ENCODE measurements at places on chromosomes 6 and 20. TPM values are rescaled to one million over a fixed set of nuclear protein-coding genes. Genes with fewer than 3 reads are reported as not detected.

The CLPSL2 gene
- total RNA-seq: not detected

GRCh38 chr6:28945349-28945748, 21.6 kb upstream of the TRIM27 start:
- no peak overlapping the region for H3K4me3 ChIP-seq
- no peak overlapping the region for H3K27ac ChIP-seq
- no peak for DNase-seq
- no peaks in the 10 kb centered on the region for H3K4me1 ChIP-seq

- peaks cover 28% of the 10 kb centered on the region for H3K36me3 ChIP-seq
- no peak for DNase-seq
- no peak overlapping the region for H3K4me3 ChIP-seq
Observed at GRCh38 chr6:33577106-33577535, 3.0 kb downstream of the BAK1 start.

The SLC16A10 gene
- total RNA-seq: not detected

The WFDC10B gene
- total RNA-seq: not detected

The DZANK1 gene
- 0.83 TPM for total RNA-seq

- H3K36me3 ChIP-seq: no peaks in the 10 kb centered on the region
- DNase-seq: no peak
- H3K4me3 ChIP-seq: no peak overlapping the region
Observed at GRCh38 chr6:34513646-34514045, 42.5 kb downstream of the SPDEF start.

GRCh38 chr6:25489399-25489798, 162.6 kb upstream of the SCGN start:
- no peaks in the 10 kb centered on the region for H3K36me3 ChIP-seq
- H3K27me3 ChIP-seq: no peaks in the 10 kb centered on the region
- no peak overlapping the region for H3K27ac ChIP-seq
- H3K4me3 ChIP-seq: no peak overlapping the region

DNA sequence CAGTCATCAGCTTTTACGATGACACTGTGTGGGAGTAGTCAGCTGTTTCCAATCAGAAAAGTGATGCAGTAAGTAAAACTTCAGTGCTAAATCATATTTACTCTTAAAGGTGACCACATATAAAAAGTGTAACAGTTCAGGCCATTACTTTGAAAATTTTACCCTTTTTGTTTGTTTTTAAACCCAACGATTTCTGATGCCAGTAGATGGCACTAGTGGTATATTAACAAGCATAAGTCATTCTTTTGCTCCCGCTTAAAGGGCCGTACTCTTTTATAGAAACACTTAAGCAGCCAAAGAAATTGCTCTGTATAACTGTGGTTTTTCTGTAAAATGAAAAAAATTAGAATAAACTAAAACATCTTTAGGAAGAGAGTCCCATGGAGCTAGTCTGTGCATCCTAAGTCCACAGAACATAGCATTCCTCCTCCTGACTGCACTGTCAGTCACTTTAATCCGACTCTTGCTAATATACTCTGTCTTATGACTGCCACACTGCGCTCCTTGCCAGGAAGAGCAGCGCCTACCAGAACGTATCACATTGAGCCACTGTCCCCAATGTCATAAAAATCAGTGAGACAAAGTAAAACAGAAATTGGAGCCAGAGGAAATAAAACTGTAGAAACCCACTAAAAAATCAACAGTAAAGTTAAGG, 25.0 kb downstream of the HEBP2 start:
- H3K27ac ChIP-seq: no peak overlapping the region
- no peaks in the 10 kb centered on the region for H3K27me3 ChIP-seq
- H3K4me1 ChIP-seq: peaks cover 5% of the 10 kb centered on the region
- peak; percentile 77 for DNase-seq

The CTAGE9 gene
- not detected for total RNA-seq

The BNIP5 gene
- not detected for total RNA-seq

GRCh38 chr6:102340311-102340710, 946.8 kb downstream of the GRIK2 start:
- H3K4me1 ChIP-seq: no peaks in the 10 kb centered on the region
- H3K27ac ChIP-seq: no peak overlapping the region
- no peak overlapping the region for H3K4me3 ChIP-seq
- no peaks in the 10 kb centered on the region for H3K36me3 ChIP-seq
- no peaks in the 10 kb centered on the region for H3K27me3 ChIP-seq

The TMEM200A gene
- total RNA-seq: 47.8 TPM

The SMOC2 gene
- not detected for total RNA-seq

DNA sequence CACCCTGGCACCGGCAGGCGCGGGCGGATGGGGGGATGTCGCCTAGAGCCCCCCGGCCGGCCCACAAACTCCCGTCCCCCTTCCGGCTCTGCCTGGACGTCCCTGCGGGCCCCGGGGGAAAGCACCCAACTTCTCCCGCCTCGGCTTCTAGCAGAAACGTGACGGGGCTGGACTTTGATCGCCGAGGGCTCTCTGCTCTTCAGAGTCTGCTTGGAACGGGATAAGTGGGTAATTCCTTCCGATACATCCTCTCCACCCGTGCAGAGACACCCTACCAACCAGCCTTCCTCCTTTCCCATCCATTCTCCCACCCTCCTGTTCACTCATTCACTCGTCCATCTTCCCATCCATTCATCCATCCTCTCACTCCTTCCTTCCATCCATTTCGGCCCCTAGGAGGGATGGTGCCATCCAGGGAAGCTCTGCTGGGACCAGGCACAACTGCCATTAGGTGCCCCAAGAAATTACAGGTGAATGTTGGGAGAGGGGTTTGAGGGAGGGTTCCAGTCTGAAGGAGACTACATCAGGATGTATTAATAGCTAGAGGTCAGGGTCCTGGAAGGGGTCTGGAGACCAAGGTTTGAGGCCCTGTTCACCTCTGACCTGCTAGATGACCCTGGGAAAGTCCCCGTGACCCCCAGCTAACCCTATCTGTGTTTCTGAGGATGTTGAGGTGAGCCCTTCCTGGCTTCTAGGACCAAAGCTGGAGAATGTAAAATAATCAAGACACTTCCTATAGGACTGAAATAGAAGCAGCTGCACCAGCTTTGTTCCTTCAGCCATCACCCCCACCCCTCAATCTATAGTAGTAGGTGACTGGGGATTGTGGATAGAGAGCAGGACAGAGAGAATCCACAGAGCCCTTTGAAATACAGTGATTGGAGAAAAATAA, 538 bp downstream of the TTLL9 start:
- H3K27ac ChIP-seq: no peak overlapping the region
- no peak for DNase-seq
- peak overlapping the region; percentile 5 for H3K4me3 ChIP-seq
- no peaks in the 10 kb centered on the region for H3K4me1 ChIP-seq
- H3K36me3 ChIP-seq: no peaks in the 10 kb centered on the region

DNA sequence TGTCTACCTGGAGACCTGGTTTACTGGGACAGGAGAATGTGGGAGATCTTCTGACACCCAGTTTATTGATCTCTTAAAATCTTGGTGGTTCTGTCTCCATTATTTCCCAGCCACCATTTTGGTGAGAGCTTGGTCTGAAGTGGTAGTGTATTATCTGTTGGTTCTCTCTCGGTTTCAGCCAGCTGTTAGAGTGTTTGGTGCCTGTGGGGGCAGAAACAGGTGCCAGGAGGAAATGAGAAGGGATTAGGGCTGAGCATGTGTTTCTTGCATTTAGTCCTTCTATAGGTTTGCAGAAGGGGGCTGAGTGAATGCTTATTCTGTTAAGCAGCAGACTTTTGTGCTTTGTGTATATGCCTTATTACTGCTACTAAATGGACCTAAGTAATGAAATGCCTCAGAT, 9.6 kb downstream of the JARID2 start:
- H3K36me3 ChIP-seq: peaks cover 2% of the 10 kb centered on the region
- H3K4me1 ChIP-seq: peaks cover 16% of the 10 kb centered on the region
- H3K4me3 ChIP-seq: no peak overlapping the region
- no peaks in the 10 kb centered on the region for H3K27me3 ChIP-seq
- no peak overlapping the region for H3K27ac ChIP-seq
- DNase-seq: no peak

DNA sequence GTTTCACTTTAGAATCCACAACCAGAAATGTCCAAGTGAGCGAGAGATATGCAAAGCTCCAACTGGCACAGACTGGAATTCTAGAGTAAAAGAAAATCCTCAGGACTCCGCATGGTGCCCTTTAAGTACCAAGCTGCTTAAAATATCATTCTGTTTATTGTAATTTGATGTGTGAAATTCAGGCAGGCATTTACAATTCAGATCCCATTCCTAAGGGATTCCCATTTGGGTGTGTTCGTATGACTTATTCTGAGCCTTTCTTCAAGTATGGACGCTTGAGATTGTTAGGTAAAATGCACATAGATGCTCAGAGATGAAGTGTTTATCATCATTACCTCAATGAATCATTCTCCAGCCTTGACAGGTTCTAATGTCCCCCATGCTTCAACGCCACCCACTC, 99.3 kb upstream of the EEF1E1 start:
- no peak overlapping the region for H3K27ac ChIP-seq
- DNase-seq: no peak
- no peaks in the 10 kb centered on the region for H3K4me1 ChIP-seq
- H3K4me3 ChIP-seq: no peak overlapping the region
- H3K27me3 ChIP-seq: peaks cover 6% of the 10 kb centered on the region
- no peaks in the 10 kb centered on the region for H3K36me3 ChIP-seq

All from IMR-90 (cell line).